ENCODE measurements at places on chromosomes 7 and 10.

GRCh38 chr10:98433881-98434732 is 12.6 kb downstream of the HPS1 start:
- no peak for DNase-seq

- no peak for DNase-seq
Observed at GRCh38 chr7:158494162-158494586, 93.4 kb downstream of the PTPRN2 start.

DNA sequence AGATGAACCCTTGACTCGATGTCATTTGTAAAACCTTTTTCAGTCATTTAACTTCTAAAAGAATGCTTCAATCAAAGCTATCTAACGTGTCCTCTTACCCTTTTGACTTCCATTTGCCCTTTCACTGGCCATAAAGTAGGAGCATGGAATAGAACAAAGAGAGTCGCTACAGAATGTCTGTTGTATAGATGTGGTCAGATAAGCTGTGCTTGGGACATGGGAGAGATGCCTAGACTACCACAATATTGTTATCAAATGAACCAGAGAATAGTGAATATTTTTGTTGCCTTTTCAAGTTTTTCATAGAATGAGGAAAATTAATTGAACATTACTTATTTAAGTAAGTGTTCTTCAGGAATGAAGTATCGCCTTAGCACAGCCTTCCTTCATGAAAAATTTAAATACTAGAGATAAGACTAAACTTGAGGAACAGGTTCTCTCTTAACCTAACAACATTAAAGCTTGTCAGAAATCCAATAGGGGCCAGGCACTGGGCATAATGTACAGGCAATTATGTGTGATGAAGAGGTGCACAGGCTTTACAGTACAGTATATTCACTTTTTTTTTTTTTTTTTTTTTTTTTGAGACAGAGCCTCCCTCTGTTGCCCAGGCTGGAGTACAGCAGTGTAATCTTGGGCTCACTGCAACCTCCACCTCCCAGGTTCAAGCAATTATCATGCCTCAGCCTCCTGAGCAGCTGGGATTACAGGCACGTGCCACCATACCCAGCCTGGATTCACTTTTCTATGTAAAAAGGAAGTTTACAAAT is 7.5 kb upstream of the KMT2E start:
- no peak for DNase-seq

GRCh38 chr7:18191862-18192625 is 164.4 kb upstream of the PRPS1L1 start:
- no peak for DNase-seq

- DNase-seq = no peak
Observed at GRCh38 chr7:68424658-68425297, 1173.5 kb upstream of the AUTS2 start.

- no peak for DNase-seq
Observed at GRCh38 chr10:120599200-120599724, 142.2 kb downstream of the PLPP4 start.

DNA sequence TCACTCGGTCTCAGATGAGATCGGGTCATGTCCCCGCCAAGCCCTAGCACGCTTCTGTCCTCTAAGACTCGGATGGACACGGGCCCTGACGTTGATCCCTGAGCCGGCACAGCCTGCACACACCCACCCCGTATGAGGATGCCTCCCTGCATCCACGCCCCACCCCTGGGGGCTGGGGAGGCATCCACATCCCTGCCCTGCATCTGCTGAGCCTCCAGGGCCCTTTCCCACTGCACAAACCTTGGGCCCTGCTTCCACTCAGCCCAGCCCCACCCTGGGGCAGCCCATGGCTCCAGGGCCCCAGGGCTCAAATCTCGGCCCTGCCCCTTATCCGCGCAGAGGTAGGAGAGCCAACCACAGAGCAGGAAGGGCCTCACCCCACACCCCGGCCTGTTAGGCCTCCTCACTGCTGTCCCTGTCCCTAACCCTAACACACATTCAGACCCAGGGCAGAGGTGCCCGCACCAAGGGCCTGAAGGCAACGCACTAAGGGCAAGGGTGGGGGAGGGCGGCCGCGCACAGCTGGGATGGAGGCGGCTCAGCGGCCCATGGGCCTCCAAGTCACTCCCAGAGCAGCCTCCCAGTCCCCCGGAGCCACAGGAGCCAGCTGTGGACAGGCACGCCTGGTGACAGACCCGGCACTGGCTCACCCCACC is 9.5 kb upstream of the MICALL2 start:
- no peak for DNase-seq

- DNase-seq = no peak
Observed at GRCh38 chr10:26544932-26545331, 106.8 kb downstream of the APBB1IP start.

GRCh38 chr10:118841881-118842605 is 87.3 kb upstream of the CACUL1 start:
- DNase-seq = no peak

GRCh38 chr7:3917436-3917835 is 616.4 kb downstream of the SDK1 start:
- no peak for DNase-seq

DNA sequence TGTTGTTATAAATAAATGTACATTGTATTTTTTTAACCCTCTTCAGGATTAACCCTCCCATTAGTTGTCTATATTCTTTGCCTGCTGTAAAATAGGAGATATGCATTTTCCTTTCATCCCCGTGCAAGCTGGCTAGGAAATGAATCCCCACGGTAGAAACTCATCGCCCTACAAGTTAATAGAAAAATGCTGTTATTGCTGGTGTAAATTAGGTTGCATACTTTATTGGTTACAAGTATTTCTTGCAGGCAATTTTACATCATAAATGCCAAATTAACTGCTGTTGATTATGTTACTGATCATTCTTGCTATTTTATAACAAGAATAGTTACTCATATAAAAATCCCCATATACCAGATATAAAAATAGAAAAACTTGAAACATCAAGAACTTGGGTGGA is 454.2 kb upstream of the KLF6 start:
- DNase-seq = no peak

DNA sequence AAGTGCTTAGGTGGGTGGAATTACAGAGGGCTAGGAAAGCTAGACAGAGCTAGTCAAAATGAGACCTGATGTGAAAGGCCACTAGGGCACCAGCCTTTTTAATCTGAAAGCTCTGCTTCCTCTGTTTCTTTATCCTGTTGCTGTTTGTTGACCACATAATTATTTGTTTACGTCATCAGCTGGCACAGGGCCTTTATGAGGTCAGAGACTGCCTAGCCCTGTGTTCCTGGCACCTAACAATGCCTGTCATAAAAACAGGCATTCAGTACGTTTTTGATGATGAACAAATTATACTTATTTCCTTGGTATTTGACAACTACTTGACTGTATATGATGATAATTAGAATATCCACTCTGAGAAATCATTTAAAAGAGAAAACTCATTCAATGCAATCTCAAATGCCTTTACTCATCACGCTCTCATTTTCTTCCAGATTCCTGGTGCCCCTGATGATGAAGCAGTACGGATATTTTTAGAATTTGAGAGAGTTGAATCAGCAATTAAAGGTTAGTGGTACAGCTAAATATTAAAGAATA is 26.0 kb downstream of the RBM17 start:
- DNase-seq = no peak

GRCh38 chr7:157641866-157642265 is 305.1 kb downstream of the DNAJB6 start:
- no peak for DNase-seq

- no peak for DNase-seq
Observed at GRCh38 chr7:123372368-123372767, 162.0 kb downstream of the IQUB start.

GRCh38 chr10:33365301-33365700 is 30.8 kb upstream of the NRP1 start:
- no peak for DNase-seq

- DNase-seq = no peak
Observed at GRCh38 chr7:46572691-46573090, 651.6 kb upstream of the IGFBP3 start.

- no peak for DNase-seq
Observed at GRCh38 chr10:110498087-110498981, 627 bp downstream of the DUSP5 start.

DNA sequence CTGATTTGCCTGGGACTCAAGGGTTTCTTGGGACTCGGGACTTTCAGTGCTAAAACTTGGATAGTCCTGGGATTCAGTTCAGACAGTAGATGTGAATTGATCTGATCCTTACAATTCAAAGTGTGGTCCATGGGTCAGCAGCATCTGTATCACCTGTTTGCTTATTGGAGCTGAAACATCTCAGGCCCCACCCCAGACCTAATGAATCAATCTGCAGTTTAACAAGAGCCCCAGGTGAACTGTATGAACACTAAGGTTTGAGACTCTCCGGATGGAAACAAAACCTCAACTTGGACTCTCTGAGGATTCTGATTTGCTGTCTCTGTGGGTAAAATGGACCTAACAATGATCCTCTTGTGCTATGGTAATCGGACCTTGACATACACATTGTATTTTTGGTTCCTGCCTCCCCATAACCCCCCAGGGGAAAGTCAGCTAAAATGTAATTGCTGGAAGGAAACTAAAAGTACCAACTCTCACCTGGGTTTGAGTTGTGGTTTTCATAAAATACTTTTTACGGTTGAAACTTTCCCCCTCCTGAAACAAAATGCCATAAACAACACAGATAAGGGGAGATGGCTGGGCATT is 11.7 kb downstream of the CYP26A1 start:
- no peak for DNase-seq

- no peak for DNase-seq
Observed at GRCh38 chr10:7458556-7458955, 47.7 kb upstream of the SFMBT2 start.

- no peak for DNase-seq
Observed at GRCh38 chr7:85554236-85555178, 367.7 kb upstream of the SEMA3D start.

GRCh38 chr10:62083412-62084267 is 182.1 kb downstream of the ARID5B start:
- DNase-seq = no peak

- DNase-seq = no peak
Observed at GRCh38 chr10:13977861-13978532, 352.7 kb downstream of the FRMD4A start.

DNA sequence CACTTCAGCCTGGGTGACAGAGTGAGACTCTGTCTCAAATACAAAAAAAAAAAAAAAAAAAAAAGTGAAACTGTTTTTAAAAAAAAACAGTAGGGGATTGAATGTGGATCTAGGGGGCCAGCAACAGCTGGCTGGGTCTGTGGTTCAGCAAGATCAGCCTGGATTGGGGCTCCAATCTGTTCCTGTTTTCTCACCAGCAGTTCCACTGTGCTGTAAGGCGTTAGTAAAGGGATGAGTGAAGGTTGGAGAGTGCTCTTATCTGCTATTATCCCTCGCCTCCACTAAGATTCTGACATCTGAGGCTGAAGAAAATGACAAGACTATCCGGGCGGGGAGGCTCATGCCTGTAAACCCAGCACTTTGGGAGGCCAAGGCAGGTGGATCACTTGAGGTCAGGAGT is 41.6 kb upstream of the GTF2IRD1 start:
- no peak for DNase-seq

DNA sequence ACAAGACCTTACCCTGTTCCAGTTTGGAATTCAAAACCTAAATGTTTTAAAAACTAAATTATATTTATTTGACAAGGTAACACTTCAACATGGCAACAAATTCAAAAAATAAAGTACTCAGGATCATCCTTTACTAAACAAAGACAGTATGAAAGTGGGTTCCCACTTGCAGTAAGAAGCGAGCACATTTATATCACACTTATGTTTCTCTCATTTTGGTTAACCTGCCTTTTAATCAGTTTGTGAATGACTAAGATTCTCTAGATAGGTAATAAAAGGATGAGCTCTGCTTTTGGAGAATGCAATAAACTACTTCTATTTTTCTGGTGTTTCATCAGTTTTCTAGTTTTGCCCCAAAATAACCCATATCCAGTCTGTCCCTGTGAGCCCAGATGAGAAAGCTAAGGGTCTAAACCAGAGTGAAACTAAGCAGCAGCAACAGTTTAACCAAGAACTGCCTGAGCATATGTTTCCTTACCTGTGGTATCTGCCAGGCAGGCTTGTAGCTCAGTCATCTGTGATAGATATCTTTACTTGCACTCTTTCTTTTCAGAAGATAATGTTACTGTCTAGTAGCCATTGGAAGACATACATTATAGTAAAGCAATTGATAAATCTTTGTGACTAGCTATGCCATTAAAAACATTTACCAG is 64.1 kb downstream of the ABLIM1 start:
- no peak for DNase-seq

DNA sequence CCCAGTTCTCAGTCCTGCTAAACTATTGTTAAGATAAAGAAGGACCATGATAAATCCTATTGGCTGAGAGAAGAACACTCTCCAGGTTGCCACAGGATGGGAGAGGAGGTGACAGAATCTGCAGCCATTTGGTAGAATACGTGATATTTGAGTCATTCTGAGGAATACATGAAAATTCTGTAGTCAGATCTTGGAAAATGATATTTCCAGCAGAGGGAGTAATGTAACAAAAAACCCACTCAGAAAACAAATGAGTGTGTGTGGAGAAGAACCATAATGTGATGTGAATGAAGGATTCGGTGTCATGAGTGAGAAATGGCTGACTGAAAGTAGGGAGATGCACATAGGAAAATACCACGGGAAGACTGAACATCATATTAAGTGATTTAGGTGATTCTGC is 128.5 kb upstream of the PFKP start:
- DNase-seq = no peak

DNA sequence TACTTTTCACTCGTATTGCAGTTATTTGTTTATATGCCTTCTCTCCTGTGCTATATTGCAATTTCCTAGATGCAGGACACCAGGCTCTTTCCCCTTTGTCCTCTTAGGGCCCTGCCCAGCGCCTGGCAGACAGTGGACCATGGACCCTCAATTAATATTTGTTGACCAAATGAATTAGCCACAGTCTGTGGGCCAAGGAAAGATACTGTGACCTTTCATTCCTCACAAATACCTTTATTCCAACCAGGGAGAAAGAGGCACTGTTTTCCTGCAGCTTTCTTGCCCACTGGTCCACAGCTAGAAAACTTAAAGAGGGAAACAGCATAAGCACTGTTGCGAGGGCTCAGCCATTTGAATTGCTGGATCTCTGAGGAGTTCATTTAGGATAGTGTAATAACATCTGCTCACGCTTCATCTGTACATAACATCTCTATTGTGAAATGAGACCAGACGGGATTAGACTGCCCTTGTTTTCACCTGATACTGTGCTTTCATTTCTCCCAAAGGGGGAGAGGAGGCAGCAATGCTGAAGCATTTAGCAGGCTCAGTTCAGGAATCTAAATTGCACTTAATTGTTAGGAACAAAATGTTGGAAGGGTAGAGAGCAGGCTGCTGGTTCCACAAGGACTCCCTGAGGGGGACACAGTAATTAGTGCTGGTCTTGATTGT is 46.7 kb downstream of the TNS3 start:
- no peak for DNase-seq

DNA sequence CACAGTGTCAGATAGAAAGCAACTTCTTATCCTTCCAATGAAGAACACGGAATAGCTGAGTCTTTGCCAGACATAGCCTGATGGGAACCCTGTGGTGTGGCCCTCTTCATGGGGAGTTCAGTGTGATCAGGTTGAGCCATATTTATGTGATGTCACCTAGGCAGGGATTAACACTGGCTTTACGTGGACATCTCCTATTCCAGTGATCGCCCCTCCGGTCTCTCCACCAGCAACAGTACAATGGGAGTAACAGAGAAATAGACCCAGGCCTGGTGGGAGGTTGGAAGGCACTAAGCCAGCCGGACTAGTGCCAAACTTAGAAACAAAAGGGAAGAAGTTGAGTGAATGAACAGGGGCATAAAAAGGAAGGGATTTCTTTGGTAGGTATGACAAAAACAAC is 358.1 kb downstream of the PRPF18 start:
- no peak for DNase-seq

- no peak for DNase-seq
Observed at GRCh38 chr7:123657304-123657685, 1.6 kb downstream of the LMOD2 start.
